Chondrocyte (in vitro differentiated cells): ENCODE measurements at places on chromosomes 6 and 20. TPM values are rescaled to one million over a fixed set of nuclear protein-coding genes. Genes with fewer than 3 reads are reported as not detected.
A peak's percentile ranks its signal among the peaks of the same experiment; 100 is the strongest.

GRCh38 chr6:157880534-157880933 is 57.5 kb downstream of the SNX9 start:
- no peak for DNase-seq
- peaks cover 24% of the 10 kb centered on the region for H3K36me3 ChIP-seq
- H3K27ac ChIP-seq, result no peak overlapping the region
- peaks cover 8% of the 10 kb centered on the region for H3K4me1 ChIP-seq

- H3K27ac ChIP-seq, result no peak overlapping the region
- H3K4me3 ChIP-seq, result no peak overlapping the region
- peaks cover 28% of the 10 kb centered on the region for H3K4me1 ChIP-seq
- no peaks in the 10 kb centered on the region for H3K36me3 ChIP-seq
- no peak for DNase-seq
These were observed 95.5 kb upstream of the NXT1 start for GRCh38 chr20:23255106-23255505.

- no peaks in the 10 kb centered on the region for H3K27me3 ChIP-seq
- peaks cover 10% of the 10 kb centered on the region for H3K36me3 ChIP-seq
- no peak overlapping the region for H3K4me3 ChIP-seq
- no peak for DNase-seq
These were observed 47.9 kb downstream of the AKIRIN2 start for GRCh38 chr6:87654122-87654521.

DNA sequence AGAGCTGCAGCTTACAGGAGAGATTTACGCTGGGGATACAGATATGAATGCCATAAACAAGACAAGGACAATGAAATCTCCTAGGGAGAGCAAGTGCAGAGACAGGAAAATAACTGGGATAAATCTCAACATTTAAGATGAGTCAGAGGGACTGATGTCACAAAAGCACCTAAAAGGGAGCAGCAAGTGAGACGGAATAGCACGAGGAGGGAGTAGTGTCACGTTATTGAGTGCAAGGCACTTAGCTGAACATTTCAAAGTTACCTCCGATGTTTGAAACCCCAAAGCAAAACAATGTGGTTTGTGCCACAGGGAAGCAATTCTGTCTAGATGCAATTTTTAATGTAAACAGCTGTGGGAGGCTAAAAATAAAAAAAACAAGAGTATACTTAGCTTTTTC is 1131.7 kb upstream of the EYS start:
- no peak overlapping the region for H3K4me3 ChIP-seq
- H3K36me3 ChIP-seq, result no peaks in the 10 kb centered on the region
- H3K4me1 ChIP-seq, result no peaks in the 10 kb centered on the region

GRCh38 chr6:77205936-77206335 is 257.4 kb downstream of the HTR1B start:
- H3K4me1 ChIP-seq, result peaks cover 13% of the 10 kb centered on the region
- peaks cover 6% of the 10 kb centered on the region for H3K27me3 ChIP-seq
- no peaks in the 10 kb centered on the region for H3K36me3 ChIP-seq
- DNase-seq, result no peak
- H3K27ac ChIP-seq, result no peak overlapping the region

- no peaks in the 10 kb centered on the region for H3K27me3 ChIP-seq
- peaks cover 6% of the 10 kb centered on the region for H3K4me1 ChIP-seq
- H3K27ac ChIP-seq, result no peak overlapping the region
- H3K4me3 ChIP-seq, result no peak overlapping the region
- peaks cover 1% of the 10 kb centered on the region for H3K36me3 ChIP-seq
These were observed 410.0 kb upstream of the JAG1 start for GRCh38 chr20:11083841-11084240.

DNA sequence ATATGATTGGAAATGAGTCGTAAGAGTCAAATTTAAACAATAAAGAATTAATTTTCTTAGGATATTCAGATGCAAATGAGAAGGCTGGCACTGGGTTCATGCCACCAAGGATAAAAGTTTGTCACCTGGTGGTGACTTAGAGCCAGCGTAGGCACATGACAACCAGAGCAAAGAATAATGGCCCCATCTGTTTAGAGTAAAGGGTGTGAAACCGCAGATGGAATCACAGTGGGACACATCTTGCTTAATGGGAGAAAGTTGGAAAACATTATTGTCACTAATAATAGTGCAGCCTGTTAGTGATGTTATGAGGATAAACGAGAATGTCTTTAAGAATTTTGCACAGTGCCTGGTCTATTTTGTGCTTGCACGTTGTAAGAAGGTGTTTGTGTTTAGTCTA is 727.8 kb downstream of the QKI start:
- H3K4me1 ChIP-seq, result peaks cover 5% of the 10 kb centered on the region
- H3K27ac ChIP-seq, result no peak overlapping the region
- no peak for DNase-seq
- no peak overlapping the region for H3K4me3 ChIP-seq

DNA sequence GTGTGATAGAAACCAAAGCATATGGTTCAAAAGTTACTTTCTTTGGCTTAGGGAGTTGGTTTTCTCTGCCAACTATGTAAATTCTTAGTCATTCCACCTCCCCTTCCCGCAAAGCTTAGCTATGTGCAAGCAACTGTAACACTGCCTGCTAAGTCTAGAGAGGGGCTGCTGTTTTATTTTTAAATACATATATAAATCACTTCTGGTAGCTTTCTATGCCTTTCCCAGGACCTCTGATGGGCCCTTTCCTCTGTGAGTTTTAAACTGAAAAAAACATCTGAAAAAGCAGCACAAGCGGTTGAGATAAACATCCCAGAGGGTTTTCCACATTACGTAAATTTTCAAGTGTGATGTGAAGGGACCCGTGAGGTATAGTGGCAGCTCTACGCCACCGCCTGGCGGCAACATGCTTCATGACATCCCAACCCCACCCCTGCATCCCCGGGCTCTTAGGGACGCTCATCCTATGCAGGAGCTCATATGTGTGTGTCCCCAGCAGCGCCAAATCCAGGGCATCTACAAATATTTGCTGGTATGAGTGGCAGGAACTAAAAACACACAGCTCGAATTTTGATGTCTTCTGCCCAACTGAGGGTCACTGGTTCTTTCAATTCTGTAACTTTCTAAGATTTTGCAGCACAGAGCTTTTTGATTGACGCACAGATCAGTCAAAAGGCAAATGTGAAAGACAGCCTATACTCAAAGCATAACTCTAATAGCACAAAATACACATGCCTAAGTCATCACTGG is 12.7 kb downstream of the SAYSD1 start:
- peaks cover 15% of the 10 kb centered on the region for H3K36me3 ChIP-seq
- H3K4me1 ChIP-seq, result peaks cover 19% of the 10 kb centered on the region
- no peak for DNase-seq
- peak overlapping the region; percentile 80 for H3K27ac ChIP-seq
- no peak overlapping the region for H3K4me3 ChIP-seq
- H3K27me3 ChIP-seq, result no peaks in the 10 kb centered on the region

ADGRF1 gene
- not detected in 3 replicates for total RNA-seq

DNA sequence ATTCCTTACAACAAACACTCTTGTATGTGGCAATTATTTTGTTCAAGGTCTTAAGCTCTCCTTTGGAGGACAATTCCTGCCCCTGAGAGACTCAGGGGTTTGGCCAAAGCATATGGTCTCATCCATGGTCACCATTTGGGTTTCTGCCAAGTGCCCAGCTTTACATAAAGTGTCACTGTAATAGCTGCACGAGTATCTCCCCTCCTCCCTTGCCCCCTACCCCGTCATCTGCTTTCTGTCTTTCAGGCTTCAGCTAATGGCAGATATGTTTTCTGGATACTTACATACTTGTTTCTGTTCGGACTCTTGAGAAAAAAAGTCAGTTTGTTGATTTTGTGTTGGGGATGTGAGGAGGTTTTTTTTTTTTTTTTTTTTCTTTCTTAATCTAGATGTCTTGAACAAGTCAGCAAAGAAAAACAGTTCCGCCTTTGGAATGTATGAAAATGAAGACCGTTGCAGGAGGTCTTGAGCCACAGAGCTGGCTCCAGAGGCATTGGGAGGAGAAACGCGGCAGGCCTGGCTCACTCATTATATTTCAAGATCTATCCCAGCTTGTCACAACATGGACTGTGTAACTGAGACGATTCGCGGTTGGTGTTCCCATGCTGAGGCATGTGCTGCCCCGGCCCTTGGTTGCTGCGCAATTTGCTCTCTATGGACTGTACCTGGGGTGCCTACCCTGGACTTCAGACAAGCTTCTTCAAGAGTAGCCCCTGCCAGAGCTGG is 32.6 kb upstream of the STX16 start:
- peak overlapping the region; percentile 98 for H3K27ac ChIP-seq
- no peaks in the 10 kb centered on the region for H3K27me3 ChIP-seq
- H3K36me3 ChIP-seq, result no peaks in the 10 kb centered on the region
- no peak for DNase-seq
- H3K4me1 ChIP-seq, result peaks cover 33% of the 10 kb centered on the region

SIRPD gene
- not detected in 3 replicates for total RNA-seq

OR2H1 gene
- total RNA-seq, result not detected in 3 replicates

DNA sequence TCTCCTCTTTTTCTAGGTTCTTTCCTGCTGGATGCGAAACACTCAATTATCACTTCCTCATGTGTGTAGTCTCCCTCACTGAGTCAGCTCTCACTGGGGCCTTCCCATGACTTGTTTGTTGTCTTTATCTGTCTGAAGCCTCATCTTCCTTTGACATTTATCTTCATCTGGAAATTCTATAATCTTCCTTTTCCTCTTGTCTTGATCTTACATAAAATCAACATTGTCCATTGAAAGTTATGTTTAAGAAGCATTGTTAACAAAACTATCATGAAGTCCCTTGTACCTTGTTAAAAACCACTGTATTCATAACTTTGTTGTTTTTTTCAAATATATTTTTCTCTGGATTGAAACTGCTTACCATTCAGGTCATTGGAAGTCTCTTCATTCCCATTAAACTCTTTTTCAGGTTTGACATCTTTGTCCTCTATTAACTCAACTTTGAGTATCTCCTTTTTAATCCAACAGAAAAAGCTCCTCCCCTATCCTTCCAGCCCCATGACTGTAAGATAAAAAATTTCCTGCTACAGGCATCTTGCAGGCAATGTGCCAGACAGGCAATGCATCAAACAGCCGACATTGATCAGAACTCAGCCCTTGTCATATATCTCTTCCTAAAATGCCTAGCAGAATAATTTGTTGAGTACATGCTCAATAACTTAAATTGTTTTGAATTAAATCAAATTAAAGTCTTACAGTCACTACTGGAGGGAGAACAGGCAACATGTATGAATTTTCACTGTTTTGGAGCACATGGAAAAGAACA is 34.8 kb downstream of the MYLIP start:
- H3K4me1 ChIP-seq, result peaks cover 28% of the 10 kb centered on the region
- H3K27me3 ChIP-seq, result no peaks in the 10 kb centered on the region
- H3K4me3 ChIP-seq, result no peak overlapping the region
- DNase-seq, result no peak
- no peaks in the 10 kb centered on the region for H3K36me3 ChIP-seq
- no peak overlapping the region for H3K27ac ChIP-seq

KCNQ2 gene
- total RNA-seq, result not detected in 3 replicates

DNA sequence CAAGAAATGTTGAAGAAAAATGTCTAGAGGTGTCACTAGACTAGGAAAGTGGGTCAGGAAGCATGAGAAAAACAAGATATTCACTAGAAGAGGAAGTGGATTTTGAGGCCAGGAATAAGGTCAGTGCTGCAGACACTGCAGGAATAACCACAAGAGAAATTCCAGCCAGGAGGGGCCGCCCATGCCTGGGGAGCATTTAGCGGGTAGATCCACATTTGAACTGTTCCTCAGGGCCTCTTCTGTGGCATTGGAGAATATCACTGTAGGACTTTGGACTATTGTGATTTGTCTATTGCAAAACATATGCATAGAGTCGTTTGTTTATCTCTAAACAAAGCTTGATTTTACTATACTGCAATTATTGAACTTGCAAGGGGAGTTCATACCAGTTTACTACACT is 49.6 kb upstream of the CCDC28A start:
- no peak for DNase-seq
- H3K4me1 ChIP-seq, result peaks cover 30% of the 10 kb centered on the region

- H3K36me3 ChIP-seq, result peaks cover 2% of the 10 kb centered on the region
- peaks cover 1% of the 10 kb centered on the region for H3K4me1 ChIP-seq
- H3K27me3 ChIP-seq, result peaks cover 8% of the 10 kb centered on the region
- no peak overlapping the region for H3K4me3 ChIP-seq
These were observed 82.8 kb downstream of the TNFAIP3 start for GRCh38 chr6:137949686-137950390.

GRCh38 chr20:56411759-56412472 is at the start of gene CASS4:
Gene CASS4, plus strand, starts transcription at chr20:56412260. Its CDS starts 199 bp downstream, at chr20:56412459.
- H3K4me1 ChIP-seq, result peaks cover 15% of the 10 kb centered on the region
- no peak for DNase-seq
- no peaks in the 10 kb centered on the region for H3K27me3 ChIP-seq
- H3K36me3 ChIP-seq, result peaks cover 18% of the 10 kb centered on the region

GRCh38 chr6:67863346-67863745 is 771.7 kb upstream of the ADGRB3 start:
- DNase-seq, result no peak
- H3K4me3 ChIP-seq, result no peak overlapping the region
- H3K27ac ChIP-seq, result no peak overlapping the region
- no peaks in the 10 kb centered on the region for H3K4me1 ChIP-seq
- H3K36me3 ChIP-seq, result no peaks in the 10 kb centered on the region

DNA sequence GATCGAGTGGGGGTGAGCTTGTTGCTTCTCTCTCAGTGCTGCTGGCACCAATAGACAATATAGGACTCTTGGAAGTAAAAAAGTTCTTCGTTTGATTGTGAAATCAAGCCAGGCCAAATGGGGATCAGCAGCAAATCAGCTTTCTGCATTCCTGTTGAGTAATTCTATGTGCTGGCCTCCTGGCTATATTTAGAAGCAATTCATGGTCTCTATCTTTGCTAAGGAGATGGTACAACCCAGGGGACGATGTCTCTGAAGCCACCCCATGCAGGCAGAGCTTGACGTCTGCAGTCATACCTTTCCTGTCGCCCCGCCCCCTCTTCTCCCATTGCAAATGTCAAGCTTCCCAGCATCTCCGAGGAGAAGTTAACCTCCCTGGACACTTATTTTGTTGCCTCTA is 199.1 kb downstream of the SCP2D1 start:
- H3K36me3 ChIP-seq, result no peaks in the 10 kb centered on the region
- no peaks in the 10 kb centered on the region for H3K4me1 ChIP-seq
- H3K27me3 ChIP-seq, result peaks cover 1% of the 10 kb centered on the region
- DNase-seq, result no peak

OVOL2 gene
- total RNA-seq, result not detected in 3 replicates

WFDC10B gene
- not detected in 3 replicates for total RNA-seq

DNA sequence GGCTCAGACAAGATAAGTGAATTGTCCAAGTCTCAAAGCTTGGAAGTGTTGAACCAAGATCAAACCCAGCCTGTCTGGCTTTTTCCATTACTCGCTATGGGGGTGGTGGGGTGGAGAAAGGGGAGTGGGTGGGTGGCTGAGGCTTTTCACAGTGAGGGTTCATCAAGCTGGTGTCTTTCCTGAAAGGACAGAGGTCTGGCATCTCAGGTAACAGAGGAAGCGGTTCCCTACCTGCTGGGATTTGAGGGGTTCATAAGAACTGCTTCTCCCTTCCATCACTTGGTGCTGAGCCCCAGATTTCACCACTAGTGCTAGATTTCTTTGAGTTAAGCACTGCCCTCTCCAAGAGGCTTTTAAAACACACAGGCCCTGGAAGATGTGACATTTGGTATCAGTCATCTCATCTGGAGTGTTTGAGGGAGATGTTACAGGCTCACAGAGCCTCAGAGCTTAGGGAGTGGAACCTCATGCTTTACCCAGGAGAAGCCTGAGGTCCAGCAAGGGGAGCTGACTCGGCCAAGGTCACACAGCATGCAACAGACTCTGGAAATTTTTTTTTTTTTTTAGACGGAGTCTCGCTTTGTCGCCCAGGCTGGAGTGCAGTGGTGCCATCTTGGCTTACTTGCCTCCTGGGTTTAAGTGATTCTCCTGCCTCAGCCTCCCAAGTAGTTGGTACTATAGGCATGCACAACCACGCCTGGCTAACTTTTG is 6.0 kb upstream of the VEGFA start:
- H3K4me1 ChIP-seq, result no peaks in the 10 kb centered on the region
- DNase-seq, result peak; percentile 20
- no peak overlapping the region for H3K4me3 ChIP-seq
- H3K27ac ChIP-seq, result no peak overlapping the region
- peaks cover 13% of the 10 kb centered on the region for H3K27me3 ChIP-seq

HLA-DPB1 gene
- 2.8 to 2.9 TPM (median 2.8 TPM) in 3 replicates for total RNA-seq
